ENCODE measurements at places on chromosomes 16 and 17.
A peak's percentile ranks its signal among the peaks of the same experiment; 100 is the strongest.

GRCh38 chr17:57356719-57357391 is 100.5 kb downstream of the MSI2 start:
- H3K36me3 ChIP-seq = peaks cover 26% of the 10 kb centered on the region
- H3K27me3 ChIP-seq = no peaks in the 10 kb centered on the region
- peaks cover 51% of the 10 kb centered on the region for H3K4me1 ChIP-seq
- H3K27ac ChIP-seq = no peak overlapping the region

DNA sequence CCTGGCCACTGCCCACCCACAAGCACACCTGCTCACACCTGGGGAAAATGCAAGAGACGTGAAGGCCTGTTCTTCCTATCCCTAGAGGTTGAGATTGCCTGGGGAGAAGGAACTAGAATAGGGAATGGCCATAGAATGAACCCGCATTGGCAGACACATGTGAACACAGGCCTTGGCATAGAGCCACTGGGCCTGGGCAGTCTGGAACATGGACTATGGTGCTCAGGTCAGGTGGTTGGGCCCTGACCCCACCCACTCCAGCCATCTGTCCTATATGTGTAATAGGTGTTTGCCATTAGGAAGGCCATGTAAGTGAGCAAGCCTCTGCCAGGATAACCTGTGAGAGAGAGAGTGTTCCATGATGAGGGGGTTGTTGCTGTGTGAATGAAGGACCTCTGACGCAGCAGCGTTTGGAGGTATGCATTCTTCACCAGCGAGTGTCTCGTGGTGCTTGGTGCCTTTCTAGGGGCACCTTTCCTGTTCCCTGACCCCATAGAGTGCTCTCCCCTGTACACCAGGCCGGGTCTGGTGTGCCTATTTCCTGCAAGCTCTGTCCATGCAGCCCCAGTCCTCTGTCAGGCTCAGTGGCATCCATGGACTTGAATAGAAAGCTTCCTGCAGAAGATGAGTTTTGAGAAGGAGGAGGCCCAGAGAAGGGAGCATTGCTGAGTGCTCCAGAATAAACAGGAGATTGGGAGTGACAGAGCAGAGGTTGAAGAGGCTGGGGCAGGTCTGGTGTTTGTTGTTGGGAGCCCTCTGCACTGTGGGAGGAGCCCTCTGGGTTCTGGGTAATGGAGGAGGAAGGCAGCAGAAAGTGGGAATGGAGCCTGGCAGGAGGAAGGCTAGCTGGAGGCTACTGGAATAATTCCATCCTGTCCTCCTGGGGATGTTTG is 15.6 kb downstream of the CTRL start:
- H3K4me3 ChIP-seq = no peak overlapping the region
- H3K36me3 ChIP-seq = peaks cover 8% of the 10 kb centered on the region
- no peak for DNase-seq

DNA sequence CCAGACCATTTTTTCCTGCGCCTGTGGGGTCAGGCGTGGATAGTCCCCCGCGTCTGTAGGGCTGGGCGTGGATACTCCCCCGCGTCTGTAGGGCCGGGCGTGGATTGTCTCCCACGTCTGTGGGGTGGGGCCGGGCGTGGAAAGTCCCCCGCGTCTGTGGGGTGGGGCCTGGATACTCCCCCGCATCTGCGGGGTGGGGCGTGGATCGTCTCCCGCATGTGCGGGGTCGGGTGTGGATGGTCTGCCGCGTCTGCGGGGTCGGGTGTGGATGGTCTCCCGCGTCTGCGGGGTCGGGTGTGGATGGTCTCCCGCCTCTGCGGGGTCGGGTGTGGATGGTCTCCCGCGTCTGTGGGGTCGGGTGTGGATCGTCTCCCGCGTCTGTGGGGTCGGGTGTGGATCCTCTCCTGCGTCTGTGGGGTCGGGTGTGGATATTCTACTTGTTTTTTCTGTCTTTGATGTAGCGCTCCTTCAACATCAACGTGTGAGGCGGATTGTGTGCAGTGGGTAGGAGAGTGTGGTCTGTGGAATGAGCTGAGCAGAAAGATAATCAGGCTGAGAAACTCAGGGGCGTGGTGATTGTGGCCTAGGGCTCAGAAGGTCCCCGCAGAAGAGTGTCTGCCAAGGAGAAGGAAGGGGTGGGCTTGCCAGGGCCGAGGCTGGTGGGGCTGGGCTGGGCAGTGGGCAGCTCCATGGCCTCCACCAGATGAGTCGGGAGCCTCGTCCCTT is 3.2 kb downstream of the GNPTG start:
- peaks cover 1% of the 10 kb centered on the region for H3K27me3 ChIP-seq
- peaks cover 18% of the 10 kb centered on the region for H3K4me1 ChIP-seq
- no peak overlapping the region for H3K27ac ChIP-seq

GRCh38 chr16:908526-909155 is 62.1 kb downstream of the LMF1 start:
- H3K27ac ChIP-seq = no peak overlapping the region
- no peaks in the 10 kb centered on the region for H3K4me1 ChIP-seq
- peaks cover 17% of the 10 kb centered on the region for H3K36me3 ChIP-seq
- no peak for DNase-seq
- H3K27me3 ChIP-seq = no peaks in the 10 kb centered on the region
- H3K4me3 ChIP-seq = no peak overlapping the region

DNA sequence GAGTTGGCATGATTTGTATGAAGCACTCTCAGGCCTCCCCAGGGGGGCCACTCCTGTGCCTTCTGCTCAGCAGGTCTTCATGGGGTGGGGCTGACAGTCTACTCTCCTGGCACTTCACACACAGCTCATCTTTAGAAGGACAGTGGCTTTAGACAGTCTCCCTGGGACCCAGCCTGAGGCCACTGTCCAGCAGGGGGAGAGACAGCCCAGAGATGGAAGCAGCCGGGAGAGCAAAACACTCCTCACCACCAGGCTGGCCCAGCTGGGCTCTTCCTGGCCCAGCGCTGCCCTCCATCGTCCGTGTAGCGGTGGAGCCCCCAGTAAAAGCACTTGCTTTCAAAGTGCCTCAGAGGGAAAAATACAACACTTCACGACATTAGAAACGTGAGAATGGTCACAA is 62.0 kb upstream of the CRHR1 start:
- no peak overlapping the region for H3K27ac ChIP-seq
- H3K4me3 ChIP-seq = no peak overlapping the region
- H3K27me3 ChIP-seq = peaks cover 31% of the 10 kb centered on the region
- H3K36me3 ChIP-seq = no peaks in the 10 kb centered on the region
- no peaks in the 10 kb centered on the region for H3K4me1 ChIP-seq

- no peak overlapping the region for H3K4me3 ChIP-seq
- H3K36me3 ChIP-seq = no peaks in the 10 kb centered on the region
- no peak overlapping the region for H3K27ac ChIP-seq
- H3K27me3 ChIP-seq = peaks cover 27% of the 10 kb centered on the region
- DNase-seq = no peak
Measured at GRCh38 chr17:30956764-30957374, 14.0 kb upstream of the RNF135 start.

GRCh38 chr16:68995011-68995504 is 110.4 kb upstream of the HAS3 start:
- H3K27me3 ChIP-seq = peaks cover 2% of the 10 kb centered on the region
- no peak overlapping the region for H3K27ac ChIP-seq
- H3K4me3 ChIP-seq = no peak overlapping the region
- H3K4me1 ChIP-seq = no peaks in the 10 kb centered on the region
- DNase-seq = no peak

- H3K4me3 ChIP-seq = no peak overlapping the region
- no peak for DNase-seq
- H3K36me3 ChIP-seq = no peaks in the 10 kb centered on the region
- no peak overlapping the region for H3K27ac ChIP-seq
- peaks cover 7% of the 10 kb centered on the region for H3K27me3 ChIP-seq
Measured at GRCh38 chr17:76612977-76613851, 27.6 kb upstream of the ST6GALNAC2 start.

- H3K4me3 ChIP-seq = peak overlapping the region; percentile 22
- H3K4me1 ChIP-seq = peaks cover 16% of the 10 kb centered on the region
- H3K27ac ChIP-seq = no peak overlapping the region
- peaks cover 11% of the 10 kb centered on the region for H3K36me3 ChIP-seq
- peaks cover 12% of the 10 kb centered on the region for H3K27me3 ChIP-seq
Measured at GRCh38 chr17:39208893-39209292, 8.8 kb downstream of the RPL19 start.

DNA sequence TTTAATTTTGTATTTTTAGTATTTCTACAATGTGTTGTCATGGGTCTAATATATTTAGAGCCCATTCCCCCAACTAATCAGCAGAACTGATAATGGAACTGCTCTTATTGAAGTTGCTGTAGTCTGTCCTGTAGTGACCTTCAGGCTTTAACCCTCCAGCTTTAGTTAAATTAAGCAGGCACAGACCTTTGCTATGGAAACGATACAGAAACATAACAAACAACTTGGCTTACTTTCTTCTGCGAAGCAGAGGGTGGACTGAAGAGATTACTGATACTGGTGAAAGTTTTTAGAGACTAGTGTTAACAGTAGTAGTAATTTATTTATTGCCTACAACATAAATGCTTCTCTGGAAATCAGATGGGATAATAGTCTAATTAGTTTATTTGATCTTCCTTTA is 61.4 kb downstream of the NFATC3 start:
- H3K4me3 ChIP-seq = no peak overlapping the region
- H3K27me3 ChIP-seq = no peaks in the 10 kb centered on the region
- no peak for DNase-seq

DNA sequence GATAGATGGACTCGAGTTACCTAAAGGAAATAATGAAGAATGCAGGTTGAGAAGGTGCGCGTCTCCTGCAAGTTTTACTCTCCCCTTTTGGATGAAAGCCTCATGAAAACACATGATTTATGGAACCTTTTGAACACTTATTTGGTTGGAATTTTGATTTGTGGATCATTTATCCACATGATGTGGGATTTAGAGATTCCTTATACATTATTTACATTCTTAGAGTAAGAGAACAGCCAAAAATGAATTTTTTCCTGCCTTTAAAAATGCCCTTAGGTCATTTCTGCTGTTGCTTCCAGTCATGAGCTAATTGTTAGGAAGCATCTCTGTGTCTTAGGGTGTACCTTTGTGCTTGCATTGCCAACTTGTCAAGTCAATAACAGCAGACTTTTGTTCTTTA is 99.9 kb downstream of the RPTOR start:
- no peak for DNase-seq
- H3K36me3 ChIP-seq = peaks cover 23% of the 10 kb centered on the region
- H3K27ac ChIP-seq = peak overlapping the region; percentile 37
- peak overlapping the region; percentile 42 for H3K4me3 ChIP-seq

DNA sequence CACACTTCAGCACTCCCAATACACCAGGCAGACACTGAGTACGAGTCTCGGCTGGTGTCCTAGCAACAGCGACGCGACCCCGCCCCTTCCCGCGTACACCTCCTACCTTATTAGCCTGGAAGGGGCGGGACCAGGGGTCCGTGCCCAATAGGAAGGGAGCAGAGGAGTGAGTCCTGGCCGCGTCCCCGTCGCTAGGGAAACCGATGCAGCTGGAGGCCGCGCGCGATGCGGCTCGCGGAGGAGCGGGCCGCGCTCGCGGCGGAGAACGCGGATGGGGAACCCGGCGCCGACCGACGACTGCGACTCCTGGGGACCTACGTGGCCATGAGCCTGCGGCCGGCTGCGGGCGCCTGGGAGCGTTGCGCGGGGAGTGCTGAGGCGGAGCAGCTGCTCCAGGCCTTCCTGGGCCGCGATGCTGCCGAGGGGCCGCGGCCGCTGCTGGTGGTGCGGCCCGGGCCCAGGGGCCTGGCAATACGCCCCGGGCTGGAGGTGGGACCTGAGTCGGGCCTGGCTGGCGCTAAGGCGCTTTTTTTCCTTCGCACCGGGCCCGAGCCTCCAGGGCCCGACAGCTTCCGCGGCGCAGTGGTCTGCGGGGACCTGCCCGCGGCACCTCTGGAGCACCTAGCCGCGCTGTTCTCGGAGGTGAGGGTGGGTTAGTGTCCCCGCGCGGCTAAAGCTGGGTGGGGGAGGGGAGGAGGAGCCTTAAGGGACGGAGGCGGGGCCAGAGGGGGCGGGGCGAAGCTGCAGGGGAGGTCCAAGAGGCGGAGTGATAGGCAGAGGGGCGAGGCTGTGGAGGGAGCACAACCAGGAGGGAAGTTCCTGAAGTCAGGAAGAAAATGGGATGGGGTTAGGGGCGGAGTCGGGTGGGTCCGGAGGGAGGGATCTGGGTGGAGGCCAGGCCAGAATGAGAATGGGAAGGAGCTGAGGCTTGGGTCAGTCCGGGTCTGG is at the start of gene DNAH9:
TSS of gene DNAH9 (plus strand) at position 197 of the 948 bp plus-strand sequence. CDS start at position 226, 29 bp downstream.
- no peaks in the 10 kb centered on the region for H3K36me3 ChIP-seq
- peaks cover 5% of the 10 kb centered on the region for H3K27me3 ChIP-seq
- H3K4me1 ChIP-seq = no peaks in the 10 kb centered on the region
- no peak within 1 kb of the TSS for H3K4me3 ChIP-seq
- no peak within 1 kb of the TSS for H3K27ac ChIP-seq

DNA sequence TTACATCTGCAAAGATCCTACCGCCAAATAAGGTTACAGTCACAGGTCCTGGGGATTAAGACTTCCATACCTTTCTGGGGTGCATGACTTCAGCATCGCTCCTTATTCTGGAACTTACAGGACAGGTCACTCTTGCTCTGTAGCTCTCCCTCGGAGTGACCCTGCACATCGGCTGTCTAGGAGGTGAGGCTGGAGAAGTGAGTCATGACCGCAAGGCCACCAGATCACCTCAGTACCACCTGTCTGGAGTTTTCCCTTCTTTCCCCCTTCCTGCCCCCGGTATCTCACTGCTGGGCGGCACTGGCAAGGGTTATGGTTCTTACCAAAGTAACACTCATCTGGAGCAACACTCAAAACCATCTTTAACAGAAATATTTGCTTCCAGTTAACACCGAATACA is 374.8 kb downstream of the SLC39A11 start:
- H3K36me3 ChIP-seq = peaks cover 8% of the 10 kb centered on the region
- peaks cover 4% of the 10 kb centered on the region for H3K27me3 ChIP-seq
- H3K4me1 ChIP-seq = peaks cover 40% of the 10 kb centered on the region

DNA sequence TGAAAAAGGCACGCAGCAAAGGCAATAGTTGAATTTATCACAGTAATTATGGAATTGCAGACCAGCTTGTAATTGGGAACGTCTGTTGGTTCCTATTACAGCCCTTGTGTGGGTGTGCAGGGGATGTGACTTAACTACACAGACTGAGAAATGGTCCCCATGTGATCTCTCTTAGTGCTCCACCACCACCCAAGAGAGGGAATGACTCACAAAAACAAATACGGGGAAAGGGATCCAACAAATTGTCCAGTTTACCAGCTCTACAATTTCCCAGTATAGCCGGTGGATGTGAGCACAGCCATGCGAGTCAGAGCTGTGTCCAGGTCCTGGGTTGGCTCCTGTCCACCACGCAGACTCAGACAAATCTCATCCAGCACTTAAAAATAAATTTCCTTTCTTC is 337.9 kb downstream of the GRIN2A start:
- H3K4me1 ChIP-seq = no peaks in the 10 kb centered on the region
- no peaks in the 10 kb centered on the region for H3K27me3 ChIP-seq
- no peak overlapping the region for H3K4me3 ChIP-seq
- H3K27ac ChIP-seq = no peak overlapping the region

DNA sequence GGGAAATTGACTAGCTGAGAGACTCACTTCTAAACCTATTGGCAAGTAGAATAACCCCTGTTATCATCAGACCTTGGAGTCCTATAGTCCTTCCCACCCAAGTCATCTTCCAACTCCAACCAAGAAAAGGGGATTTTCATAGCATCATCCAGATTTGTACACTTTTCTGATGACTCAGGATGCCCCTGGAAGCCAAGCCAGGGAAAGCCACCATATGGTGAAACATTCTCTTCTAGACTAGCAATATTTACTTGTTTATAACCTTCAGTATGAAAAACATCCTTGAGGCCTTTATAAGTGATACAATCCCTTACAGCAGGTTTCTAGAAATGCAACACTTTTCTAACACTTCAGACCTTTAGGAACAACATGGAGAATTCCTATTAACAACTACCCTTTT is 618.8 kb upstream of the CDH11 start:
- H3K36me3 ChIP-seq = no peaks in the 10 kb centered on the region
- no peak for DNase-seq
- H3K4me3 ChIP-seq = no peak overlapping the region
- no peak overlapping the region for H3K27ac ChIP-seq
